Hematopoietic multipotent progenitor cell (in vitro differentiated cells): ENCODE measurements at places on chromosomes 2 and 18. TPM values are rescaled to one million over a fixed set of nuclear protein-coding genes. Genes with fewer than 3 reads are reported as not detected.

The AMER3 gene
- total RNA-seq = under 0.01 TPM

The ARHGAP15 gene
- total RNA-seq = 77.3 TPM

- DNase-seq = no peak
Measured at GRCh38 chr2:8251291-8251690, 430.6 kb upstream of the ID2 start.

The CROCC2 gene
- total RNA-seq = not detected

- no peak for DNase-seq
Measured at GRCh38 chr2:69003731-69004130, 9.2 kb upstream of the ANTXR1 start.

The SLC30A3 gene
- total RNA-seq = under 0.01 TPM

DNA sequence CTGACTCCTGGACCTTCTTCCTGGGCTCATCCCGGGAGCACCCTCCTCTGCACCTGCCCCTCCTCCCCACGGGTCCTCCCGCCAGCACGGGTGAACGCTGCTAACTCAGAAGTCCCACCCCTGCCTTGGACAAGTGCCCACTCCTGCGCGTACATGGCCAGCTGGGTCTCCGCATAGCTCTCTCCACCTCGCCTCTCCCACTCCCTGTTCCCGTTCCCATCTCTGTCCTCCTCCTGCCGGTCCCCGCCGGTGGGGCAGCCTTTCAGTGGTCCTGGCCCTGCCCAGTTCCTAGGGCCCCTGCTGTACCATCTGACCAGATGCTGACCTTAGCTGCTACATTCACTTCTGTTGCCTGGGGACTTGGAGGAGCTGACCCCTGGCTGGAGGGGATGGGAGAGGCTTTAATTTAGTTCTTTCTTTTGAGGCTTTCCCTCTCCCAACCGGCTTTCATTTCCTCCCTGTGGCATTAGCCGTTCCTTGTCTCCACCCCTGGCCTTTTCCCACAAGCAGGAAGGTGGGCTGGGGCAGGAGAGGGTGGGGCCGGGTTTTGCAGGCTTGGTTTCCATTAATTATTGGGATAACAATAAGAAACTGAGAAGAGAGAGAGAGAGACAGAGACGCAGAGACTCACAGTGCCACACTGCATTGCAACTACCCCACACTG, 136.1 kb downstream of the SH3BP4 start:
- no peak for DNase-seq

DNA sequence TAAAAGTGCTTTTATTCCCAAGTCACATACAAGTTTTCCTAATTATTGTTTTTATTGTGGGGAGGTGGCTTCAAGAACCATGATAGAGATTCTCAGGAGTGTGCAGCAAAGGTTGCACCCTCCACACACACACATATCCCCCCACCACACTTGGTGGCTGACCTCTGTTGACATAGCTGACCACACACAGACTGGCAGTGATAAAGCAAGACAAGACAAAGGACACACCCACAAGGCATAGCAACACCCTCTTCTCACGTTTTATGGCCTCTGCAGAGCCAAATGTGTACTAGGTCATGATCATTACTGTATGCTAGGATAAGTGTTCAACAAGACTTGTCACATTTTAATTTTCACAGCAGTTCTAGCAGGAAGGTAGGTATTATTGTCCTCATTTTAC, 143.0 kb upstream of the EPC2 start:
- DNase-seq = no peak

DNA sequence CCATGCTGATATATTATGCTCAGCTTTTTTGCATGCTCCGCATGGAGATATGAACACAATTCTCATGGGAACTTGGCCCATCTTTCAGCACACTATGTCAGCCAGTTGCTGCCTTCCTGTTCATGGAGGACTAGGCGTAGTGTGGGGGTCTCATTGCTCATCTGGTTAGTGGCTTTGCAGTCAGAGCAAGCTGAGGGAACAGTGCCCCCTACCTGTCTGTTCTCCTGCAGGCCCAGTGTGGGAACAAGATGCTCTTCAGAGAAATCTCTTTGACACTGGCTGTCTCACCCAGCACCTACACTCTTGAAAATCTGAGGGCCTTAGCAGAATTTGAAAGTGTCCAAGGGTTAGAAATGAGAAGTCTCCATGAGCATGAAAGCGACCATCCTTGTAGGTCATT, 47.1 kb downstream of the SPTBN1 start:
- no peak for DNase-seq

- DNase-seq = no peak
Measured at GRCh38 chr2:44930274-44931197, 11.0 kb upstream of the SIX3 start.

DNA sequence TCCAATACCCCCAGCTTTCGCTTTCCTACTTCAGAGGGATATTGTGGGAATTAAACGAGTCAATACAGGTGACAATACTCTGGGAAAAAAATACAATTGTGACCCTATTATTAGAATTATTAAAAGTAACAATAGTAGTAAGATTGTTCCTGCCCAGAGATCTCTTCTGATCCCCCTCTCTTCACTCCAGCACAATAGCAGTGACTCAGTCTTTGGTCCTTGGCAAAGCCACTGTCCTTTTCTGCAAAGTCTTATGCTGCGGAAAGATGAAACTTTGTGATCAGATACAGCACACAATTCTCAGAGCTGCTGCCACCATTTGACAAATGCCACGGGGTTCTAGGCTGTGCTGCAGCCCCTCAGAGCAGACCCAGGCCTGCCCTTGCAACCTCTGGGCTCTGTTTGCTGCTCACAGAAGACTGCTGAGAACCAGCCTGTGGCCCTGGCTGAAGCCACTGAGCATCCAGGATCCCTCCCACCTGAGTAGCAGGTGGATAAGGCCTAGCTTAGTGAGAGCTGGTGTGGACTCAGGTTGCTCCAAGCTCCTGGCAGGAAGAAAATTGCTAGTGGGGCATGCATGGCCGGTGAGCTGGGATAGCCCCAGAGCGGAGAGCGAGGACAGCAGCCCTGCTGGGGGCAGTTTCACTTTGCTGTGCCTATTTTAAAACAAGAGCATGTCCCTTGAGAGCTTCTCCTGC, 60.1 kb upstream of the ROCK2 start:
- no peak for DNase-seq

- DNase-seq = no peak
Measured at GRCh38 chr2:66865161-66865560, 430.2 kb downstream of the MEIS1 start.

DNA sequence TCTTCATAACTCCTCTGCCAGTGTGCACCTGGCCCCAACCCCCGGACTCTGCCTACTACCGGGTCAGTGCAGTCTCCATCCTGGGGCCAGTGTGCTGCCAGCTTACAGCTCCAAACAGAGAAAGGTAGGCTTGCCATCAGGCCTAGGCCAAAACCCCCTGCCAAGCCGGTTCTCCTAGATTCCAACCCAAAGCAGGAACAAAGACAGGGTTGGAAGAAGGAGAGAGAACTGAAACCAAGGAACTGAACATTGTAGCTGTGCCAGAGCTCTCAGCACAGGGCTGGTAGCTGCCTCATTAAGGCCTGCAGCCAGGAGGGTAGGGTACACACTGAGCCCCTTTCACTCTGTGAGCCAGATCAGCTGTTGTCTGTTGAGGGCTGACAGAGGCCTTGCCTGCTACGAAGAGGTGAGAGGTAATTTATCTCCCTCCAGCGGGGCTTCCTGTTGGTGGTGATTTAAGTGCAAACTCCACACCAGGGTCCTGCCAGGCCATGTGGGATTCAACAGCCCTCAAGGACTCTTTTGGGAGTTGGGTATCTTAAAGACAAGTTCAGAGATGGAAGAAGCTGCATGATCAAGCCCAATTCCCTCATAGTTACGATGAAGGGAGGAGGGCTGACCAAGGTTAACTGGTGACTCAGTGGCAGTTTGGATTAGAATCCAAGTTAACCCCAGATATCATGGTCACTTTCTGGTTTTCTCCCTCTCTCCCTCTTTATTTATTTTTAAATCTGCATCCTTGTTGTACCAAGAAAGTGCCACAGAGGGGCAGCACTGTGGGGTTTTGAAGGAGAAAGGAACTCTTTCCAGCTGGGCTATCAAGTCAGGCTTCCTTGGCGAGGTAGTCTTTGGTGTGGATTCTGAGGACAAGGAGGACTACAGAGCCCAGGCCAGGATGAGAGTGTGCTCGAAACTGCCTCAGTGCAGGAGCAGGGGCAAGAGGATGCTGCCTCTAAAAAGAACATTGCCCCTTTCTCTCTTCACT, 48.1 kb downstream of the CYRIA start:
- DNase-seq = no peak

GRCh38 chr2:157572725-157573124, 55.9 kb downstream of the ACVR1C start:
- peak; percentile 28 for DNase-seq

- DNase-seq = no peak
Measured at GRCh38 chr18:70296289-70296688, 7.4 kb downstream of the SOCS6 start.

- no peak for DNase-seq
Measured at GRCh38 chr2:26847655-26848335, at the start of gene DPYSL5. Gene DPYSL5, plus strand, starts transcription at chr2:26848132. Its CDS starts 50,368 bp downstream, at chr2:26898500.

The RHOB gene
- 528 TPM for total RNA-seq

DNA sequence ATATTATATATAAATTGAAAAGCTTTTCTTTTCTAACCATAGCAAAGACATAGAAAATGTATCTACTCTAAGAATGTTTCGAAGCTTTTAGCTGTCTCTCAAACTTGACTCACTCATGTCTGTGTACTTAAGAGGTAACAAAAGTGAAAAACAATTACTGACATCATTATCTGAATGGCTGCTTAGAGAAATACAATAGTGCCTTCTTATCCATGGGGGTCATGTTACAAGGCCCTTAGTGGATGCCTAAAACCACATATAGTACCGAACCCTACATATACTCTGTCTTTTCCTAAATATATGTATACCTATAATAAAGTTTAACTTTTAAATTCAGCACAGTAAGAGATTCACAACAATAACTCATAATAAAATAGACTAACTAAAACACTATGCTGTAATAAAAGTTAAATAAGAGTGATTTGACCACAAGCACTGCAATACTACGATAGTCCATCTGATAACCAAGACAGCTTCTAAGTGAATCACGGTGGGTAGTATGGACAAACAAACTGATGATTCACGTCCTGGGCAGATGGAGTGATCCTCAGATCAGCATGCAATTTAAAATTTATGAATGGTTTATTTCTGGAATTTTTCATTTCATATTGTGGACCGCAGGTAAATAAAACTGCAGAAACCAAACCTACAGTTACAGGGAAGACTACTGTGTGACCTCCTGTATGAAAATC, 246.2 kb downstream of the XIRP2 start:
- no peak for DNase-seq

DNA sequence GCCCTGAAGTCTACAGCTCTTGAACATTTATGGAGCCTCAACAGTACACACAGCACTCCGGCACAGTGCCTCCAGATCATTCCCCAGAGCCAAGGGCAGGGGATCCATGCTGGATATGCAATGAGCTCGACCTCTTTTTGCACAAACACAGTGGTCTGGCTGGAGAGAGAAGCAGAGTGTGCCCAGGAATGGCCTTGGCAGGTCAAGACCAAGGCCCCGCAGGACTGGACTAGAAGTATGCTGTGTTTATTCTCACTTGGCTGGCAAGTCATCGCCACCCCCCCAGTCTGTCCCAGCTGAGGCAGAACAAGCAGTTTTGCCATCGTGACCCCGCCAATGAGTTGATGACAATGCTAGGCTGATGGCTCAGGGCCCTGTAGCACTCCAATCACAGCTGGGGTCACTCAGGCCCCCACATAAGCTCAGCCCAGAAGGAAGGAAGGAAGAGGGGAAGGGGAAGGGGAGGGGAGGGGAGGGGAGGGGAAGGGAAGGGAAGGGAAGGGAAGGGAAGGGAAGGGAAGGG, 212.1 kb downstream of the TTC32 start:
- DNase-seq = no peak

The APCDD1 gene
- total RNA-seq = 0.27 TPM

GRCh38 chr2:173854141-173854540, 111.0 kb downstream of the SP3 start:
- no peak for DNase-seq

DNA sequence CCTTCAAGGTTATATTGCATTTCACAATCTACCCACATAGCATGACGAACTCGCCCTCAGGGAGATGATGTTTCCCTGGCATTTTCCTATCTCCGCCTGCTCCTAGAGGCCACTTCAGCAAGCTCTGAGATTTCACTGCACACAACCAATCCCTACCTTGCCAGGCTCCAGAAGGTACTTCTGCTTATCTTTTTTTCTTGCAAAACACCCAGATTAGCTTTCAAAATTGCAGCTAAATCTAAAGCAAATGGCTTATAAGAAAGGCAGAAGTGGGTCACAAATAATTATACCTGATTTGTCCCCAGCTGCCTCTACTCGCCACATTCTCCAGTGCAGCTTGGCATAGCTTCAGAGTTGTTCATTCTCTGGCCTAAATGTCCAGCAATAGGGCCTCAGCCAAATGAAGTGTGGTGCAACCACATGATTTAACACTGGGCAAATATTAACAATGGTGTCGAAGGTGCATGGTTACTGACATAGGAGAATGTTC, 32.4 kb upstream of the MRPL19 start:
- DNase-seq = no peak

The CCDC141 gene
- 0.54 TPM for total RNA-seq

DNA sequence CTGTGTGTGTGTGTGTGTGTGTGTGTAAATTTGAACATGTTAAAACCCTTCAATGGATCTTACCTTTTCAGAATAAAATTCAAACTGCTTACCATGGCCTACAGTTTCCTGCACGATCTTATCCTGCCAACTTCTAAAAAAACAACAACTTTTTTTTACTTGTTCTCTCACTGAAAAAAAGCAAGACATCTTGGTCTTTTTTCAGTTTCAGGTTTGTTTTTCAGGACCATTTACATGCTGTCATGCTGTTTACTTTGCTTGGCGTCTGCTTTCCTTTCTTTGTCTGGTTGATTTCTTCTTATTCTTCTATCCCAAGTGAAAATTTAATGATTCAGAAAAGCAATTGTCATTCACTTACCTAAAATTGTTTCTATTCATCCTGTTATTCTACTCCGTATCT, 286.3 kb upstream of the TMEFF2 start:
- DNase-seq = no peak

The NTSR2 gene
- not detected for total RNA-seq

The CD8B gene
- total RNA-seq = 0.27 TPM

DNA sequence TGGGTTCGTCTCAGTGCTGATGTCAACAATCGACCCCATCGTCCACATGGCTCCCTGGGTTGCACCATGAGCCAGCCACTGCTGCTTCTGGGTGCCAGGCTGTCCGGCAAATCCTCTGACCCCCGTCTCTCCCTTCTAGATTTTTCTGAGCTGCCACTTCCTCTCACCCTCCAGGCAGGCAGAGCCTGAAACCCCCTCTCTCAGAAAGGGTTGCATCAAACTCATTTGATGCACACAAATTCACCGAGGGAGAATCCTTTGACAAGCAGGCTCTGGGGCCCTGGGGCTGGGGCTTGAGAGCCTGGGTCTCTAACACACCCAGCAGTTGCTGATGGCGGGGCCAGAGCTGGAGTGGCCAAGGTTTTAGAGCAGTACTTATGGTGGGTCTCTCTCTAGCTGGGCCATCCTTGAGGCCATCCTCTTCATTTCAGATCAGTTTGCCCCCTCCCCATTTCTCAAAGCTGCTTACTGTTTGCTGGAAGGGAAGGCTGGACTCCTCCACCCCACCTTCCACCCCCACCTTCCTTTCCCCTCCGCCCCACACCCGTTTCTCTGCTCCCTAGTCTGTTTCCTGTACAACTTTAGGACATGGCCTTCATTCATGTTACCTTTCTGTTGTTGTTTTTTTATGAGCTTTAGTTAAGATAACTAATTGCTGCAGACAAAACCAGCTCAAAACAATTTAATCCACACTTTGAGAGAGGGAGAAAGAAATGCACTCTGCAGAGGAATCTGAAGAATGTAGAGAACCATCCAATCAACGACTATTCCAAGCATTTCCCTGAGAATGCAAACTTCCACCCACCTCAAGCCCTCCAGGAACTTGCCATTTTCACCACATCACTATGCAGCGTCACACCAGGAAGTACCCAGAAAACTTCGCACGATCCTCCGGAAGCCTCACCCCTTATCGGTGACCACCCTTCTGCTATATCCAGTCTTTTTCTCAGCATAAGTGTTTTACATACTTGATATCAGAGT, 69.5 kb downstream of the ARL4C start:
- no peak for DNase-seq
